ENCODE measurements at places on chromosomes 3 and 15.

DNA sequence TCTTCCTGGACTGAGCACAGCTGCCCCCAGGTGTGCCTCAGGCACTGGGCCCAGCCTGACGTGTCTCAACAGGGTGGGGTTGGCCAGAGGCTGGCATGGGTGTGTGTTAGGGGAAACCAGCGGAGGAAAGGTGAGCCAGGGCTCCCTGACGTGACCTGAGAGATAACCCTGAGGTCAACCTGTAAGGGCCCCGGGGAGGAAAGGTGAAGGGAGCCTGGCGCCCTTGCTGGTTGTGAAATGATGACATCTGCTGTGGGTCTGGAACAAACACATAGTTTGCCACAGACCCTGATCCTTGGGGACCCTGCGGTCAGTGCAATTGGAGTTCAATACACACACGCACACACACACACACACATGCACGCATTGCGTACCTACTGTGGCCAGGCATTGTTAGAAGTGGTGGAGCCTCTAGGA lies 100.2 kb upstream of the TLE3 start:
- DNase-seq = no peak

DNA sequence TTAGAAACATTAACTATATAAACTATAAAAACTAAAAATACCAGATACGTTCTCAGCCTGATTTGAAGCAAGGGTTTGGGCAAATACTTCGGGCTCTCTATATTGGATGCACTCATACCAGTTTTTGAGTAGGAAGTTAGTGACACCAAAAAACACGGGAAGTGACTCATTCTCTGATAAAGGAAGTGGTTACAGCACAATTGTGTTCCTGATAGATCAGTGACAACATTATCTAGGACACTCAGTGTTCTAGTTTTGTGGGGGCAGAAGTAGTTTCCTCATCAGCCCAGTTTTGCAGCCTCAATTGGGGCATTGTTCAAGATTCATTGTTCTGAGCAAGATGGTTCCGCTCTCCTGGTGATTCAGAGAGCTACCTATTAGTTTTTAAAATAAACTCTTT lies 469.6 kb upstream of the DPPA4 start:
- peak; percentile 23 for DNase-seq

- DNase-seq = no peak
Observed at GRCh38 chr3:124142389-124142970, 150.6 kb upstream of the ROPN1 start.

DNA sequence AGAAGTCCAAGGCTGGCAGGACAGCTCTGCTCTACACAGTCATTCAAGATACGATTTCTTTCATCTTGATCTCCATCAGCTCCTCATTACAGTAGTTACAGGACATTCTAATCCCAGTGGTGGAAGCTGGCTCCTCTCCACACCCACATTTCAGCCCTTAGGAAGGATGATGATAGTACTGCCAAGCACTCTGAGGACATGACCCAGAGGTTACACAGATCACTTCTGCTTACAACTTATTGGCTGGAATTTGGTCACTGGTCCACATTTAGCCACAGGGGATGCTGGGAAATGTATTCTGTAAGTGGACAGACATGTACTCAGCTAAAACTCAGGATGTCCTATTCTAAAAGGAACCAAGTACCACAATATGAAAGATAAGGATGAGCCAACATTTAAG lies 77.1 kb downstream of the IQCH start:
- no peak for DNase-seq

DNA sequence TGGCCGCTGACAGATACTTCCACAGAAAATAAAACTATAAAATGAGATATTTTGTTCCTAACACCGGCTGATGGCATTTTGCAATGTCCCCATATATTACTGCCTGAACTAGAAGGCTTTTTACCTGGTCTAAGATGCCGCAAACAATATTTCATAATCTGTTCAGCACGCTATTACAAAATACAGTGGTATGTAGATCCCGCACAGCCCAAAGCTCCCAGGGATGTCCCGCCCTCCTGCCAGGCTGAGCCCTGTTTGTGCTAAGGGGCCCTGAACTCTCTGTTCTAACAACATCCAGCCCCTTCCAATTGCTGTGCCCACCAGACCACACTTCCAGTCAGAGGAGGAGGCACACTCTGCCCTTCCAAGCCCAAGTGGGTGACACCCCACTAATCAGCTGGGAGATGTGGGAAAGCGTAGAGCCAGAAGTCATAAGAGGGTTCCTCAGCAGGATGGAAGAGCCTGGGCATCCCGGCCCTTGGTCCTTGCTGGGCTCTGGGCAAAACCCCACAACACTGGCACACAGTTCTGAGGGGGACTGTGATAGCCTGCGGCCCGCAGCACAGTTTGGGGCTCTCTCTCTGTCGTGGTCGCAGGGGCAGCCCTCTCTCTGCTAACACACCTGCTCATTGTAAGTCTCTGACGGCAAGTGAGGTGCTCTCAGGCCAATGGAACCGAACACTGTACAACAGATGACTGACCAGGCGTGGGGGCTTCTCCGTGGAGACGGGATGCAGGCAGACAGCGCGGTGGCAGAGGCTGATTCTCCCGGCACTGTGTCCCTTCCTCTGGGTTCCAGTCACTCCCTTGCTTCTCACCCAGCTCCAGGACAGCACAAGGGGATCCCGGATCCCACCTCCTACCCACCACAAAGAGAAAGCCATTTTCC lies 55.2 kb downstream of the PCSK6 start:
- no peak for DNase-seq

DNA sequence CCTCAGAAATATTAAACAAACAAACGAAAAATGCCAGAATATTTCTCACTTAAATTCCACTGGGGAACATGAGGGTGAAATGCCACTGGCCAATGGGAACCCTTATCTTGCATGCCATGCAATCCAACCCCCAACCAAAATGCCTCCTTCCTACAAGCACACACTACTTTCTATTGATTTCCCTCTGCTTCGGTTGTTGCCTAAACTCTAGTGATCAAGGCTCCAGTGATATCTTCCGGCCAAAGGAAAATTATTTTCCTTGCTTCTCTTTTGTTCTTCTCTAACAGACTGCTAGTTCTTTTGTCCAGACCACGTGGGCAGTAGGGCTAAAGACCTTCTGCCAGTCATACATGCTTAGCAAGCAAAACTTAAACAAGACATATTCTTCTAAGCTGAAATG lies 115.7 kb downstream of the TMCC1 start:
- DNase-seq = no peak
